ENCODE measurements at places on chromosomes 4 and X.

- no peak for DNase-seq
These were observed 94.8 kb upstream of the TEX13A start for GRCh38 chrX:105315248-105315647.

- no peak for DNase-seq
These were observed 1.9 kb downstream of the NALF2 start for GRCh38 chrX:69505772-69506616.

GRCh38 chr4:18689308-18690115, 668.0 kb upstream of the LCORL start:
- DNase-seq = peak; percentile 64

GRCh38 chrX:74593593-74593992, 20.8 kb downstream of the RLIM start:
- peak; percentile 11 for DNase-seq

GRCh38 chr4:7197910-7198309, 5.6 kb downstream of the SORCS2 start:
- DNase-seq = no peak

GRCh38 chr4:4868758-4869723, 9.6 kb downstream of the MSX1 start:
- no peak for DNase-seq

DNA sequence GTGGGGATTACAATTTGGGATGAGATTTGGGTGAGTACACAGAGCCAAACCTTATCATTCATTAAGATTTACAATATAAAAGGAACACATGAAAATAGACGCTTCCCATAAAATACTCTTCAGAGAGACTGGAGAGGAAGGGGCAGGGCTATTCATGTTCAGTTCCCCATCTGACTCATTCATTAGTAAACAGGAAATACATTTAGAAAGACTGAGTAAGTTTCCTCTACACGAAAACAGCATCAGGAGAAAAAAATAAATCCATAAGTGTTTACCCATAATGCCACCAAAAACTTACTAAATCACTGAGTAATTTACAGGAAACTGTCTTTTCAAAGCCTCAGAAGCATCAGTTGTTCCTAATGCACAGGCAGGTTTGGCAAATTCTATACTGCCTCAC, 255.4 kb upstream of the CXorf51A start:
- DNase-seq = no peak

- DNase-seq = no peak
These were observed 147.0 kb upstream of the NOCT start for GRCh38 chr4:138868562-138868961.

DNA sequence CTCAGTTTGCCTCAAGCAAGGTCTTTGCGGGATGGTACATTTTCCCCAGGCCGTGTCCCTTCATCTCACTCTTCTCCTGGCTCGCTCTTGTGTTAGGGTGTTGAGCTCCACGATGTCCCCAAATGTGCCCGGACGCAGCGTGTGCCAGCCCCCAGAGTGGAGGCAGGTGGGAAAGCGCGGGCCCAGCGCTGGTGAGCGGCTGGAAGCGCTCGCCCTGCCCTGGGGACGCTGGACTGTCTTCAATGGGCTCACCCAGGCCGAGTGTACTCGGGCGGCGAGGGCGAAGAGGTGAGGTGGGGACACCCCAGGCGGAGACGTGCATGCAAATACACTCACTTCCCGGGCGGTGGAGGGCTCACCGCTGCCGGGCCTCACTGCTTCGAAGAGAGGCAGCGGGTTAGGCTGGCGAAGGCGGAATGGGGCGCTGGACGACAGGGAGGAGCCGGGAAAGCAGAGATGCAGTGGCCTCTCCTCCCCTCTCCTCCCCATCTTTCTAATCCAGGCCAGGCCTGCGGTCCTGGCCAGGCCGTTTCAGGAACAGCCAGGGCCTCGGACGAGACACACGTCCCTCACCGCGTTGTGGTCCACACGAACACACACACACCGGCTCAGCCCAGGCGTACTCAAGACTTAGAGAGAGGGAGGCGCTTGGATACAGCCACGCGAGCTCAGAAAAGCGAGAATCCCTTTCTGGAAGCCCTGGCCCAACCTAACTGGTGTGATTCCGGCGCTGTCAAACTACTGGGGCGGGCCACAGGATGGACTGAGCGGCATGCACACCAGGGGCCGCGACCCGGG, 2.2 kb downstream of the NKX6-1 start:
- peak; percentile 7 for DNase-seq
